ENCODE measurements at places on chromosomes 3 and 15.

DNA sequence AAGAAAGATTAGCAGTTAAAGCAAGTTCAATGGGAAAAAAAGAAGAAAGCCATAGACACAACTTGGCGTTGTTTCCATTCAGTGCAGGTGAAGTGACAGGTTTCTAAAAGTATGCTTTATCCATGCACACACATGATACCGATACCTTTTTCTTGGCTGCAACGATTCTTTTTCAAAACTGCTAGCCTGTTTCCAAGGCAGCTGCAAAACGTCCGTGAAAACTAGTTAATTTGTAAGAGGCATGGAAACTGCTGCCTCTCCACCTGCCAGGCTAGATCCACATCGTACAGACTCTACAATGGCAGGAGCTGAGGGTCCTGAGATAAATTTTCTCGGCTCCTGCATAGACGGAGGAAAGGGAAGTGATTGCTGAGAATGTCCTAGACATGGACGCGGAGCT, 128.9 kb upstream of the ICE2 start:
- DNase-seq, result no peak

DNA sequence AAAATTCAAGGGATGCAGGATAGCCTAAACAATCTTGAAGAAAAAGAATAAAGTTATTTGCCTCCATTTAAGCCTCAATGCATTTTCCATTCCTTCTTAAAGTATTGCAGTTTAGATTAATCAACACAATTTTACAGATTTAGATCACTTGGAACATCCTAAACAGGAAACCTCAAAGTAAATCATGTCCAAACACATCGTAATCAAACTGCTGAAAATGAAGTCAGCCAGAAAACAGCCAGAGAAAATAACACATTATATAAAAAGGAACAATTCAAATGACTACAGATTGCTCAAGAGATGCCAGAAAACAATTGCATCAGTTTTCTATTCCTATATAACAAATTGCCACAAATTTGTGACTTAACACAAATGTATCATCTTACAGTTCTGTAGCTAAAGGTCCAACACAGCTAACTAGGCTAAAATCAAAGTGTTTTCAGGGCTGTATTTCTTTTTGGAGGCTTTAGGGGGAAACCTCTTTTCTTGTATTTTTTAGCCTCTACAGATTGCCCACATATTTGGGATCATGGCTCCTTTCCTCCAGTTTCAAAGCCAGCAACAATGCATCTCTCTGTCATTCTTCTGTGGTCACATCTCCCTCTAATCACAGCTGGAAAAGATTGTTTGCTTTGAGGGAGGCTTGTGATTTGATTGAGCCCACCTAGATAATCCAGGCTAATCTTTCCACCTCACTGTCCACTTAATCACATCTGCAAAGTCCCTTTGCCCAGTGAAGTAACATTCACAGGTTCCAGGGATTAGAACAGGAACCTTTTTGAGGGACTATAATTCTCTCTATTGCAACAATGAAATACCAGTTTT, 543.3 kb upstream of the UBE2E2 start:
- peak; percentile 4 for DNase-seq

GRCh38 chr3:10546181-10546624, 40.8 kb upstream of the ATP2B2 start:
- no peak for DNase-seq

GRCh38 chr3:64390893-64391292, 165.6 kb upstream of the PRICKLE2 start:
- no peak for DNase-seq

GRCh38 chr3:138725116-138725515, 109.6 kb downstream of the PIK3CB start:
- DNase-seq, result no peak

GRCh38 chr15:32091505-32092380, 61.4 kb downstream of the CHRNA7 start:
- no peak for DNase-seq

DNA sequence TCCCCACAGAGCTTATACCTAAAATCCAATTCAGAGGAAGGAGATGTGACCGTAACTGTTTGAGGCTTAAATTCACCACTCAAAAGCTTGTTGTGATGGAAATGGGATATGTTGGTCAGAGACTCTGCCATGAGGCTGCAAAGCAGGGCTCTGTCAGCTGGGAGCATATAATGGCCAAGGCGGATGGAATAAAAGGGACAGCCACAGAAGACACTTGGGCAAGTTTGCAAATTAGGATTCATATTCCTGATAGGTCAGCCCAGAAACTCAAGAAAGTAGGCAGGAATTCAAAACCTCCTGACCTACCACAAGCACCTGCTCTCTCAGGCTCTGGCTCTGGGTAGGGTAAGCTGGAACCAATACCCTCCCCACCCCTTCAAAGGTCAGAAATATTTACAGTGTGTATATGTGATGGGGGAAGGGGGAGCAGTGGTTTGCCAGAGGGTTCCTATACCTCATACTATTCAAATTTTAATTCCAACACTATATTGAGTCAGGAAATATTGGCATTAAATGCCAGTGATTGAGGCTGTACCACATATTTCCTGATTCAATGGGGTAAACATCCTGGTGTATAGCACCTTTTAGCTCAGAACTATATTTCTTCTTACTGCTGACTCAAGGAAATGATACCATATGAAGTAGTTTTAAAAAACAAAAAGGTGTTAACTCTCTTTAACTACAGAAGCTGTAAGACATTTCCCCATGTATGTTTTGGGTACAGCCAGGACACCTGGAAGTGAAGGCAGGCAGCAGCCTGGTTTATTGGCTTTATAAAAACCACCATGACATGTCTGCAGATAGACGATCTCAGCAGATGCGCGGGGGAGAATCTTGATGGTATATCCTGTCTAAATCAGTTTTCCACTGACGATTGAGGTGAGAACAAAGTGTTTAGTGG, 19.2 kb downstream of the FYCO1 start:
- no peak for DNase-seq

- no peak for DNase-seq
Measured at GRCh38 chr15:80932513-80932815, 57.2 kb downstream of the MESD start.

DNA sequence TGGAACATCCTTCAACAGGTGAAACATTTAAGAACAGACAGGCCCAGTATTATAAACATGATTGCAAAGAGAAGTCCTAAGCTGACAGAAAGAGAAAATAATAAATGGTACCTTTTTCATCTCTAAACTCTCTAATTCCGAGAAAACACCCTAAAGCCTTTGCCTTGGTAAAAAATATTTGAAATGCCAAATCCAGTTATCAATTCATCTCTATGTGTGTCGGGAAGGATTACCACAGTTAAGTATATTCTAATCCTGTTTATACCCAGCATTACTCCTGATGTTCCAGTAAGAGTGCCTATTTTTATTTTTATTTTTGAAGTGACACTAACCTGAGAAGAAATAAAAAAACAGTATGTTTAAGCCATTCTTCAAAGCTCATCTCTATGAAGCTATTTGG, 219.3 kb upstream of the NANOGP8 start:
- no peak for DNase-seq

Measured in inflammatory macrophage treated with lipopolysaccharide for 1 hour (primary cell).